GM23338 (cell line): ENCODE measurements at places on chromosomes 5 and 9. TPM values are rescaled to one million over a fixed set of nuclear protein-coding genes. Genes with fewer than 3 reads are reported as not detected.

GRCh38 chr9:94663140-94663539, 23.8 kb upstream of the FBP1 start:
- DNase-seq = peak; percentile 33

DNA sequence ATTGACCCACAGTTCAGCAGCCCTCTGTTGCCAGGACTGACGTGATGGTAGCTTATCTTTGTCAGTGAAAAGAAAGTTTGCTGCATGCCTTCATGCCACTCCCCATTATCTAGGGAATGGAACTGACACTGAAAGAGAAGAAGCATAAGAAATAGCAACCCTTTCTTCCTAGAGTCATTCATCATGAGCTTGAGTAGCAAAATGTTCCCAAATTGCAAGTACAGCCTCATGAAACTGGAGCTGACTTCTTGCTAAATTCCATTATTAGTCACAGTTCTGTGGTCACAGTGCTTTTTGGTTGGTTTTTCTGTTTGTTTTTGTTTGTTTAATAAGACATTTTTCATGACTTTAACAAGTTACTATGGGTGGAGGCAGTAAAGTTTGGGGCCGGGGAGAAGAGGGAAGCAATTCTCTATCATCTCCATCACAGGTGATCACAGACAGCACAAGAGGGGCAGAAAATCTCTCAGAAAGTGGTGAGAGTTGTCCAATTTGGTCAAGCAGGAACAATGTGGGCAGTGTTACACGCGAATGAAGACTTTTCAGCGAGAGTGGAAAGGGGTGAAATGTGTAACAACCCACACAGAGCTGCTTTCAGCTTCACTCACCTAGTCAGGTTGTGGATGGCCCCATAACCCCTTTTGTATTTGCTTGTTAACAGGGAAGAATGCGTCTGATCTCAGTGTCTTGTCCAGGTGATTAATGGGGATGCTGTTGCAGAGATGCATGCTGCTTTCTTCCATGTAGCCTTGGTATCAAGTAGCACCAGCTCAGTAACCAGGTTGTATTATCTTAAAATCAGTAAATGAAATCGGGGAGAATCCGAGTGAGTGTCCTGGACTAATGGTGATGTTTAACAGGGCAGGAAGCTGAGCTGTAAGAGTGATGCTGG, 440.4 kb downstream of the DMRT2 start:
- no peak for DNase-seq

DNA sequence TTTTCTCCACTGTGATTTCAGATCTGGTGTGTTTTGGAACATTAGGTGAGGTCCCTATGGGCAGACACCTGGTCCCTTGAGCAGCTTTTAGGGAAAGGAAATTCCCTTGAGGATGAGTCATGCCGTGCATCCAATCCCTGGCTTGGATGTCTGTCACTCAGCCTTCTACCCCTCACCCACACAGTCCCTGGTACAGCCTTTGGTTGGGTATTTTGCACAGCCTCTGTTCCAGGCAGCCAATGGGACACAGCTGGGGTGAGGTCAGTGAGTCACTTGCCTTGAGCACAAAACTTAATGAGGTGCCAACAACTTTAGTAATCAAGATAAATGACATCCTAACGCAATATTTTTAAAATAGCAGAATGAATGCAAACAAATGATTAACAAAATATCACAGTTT, 22.7 kb upstream of the SVEP1 start:
- no peak for DNase-seq

- no peak for DNase-seq
Observed at GRCh38 chr5:77841616-77842015, 65.5 kb upstream of the TBCA start.

GRCh38 chr5:65832603-65833228, 93.7 kb upstream of the ERBIN start:
- peak; percentile 31 for DNase-seq

DNA sequence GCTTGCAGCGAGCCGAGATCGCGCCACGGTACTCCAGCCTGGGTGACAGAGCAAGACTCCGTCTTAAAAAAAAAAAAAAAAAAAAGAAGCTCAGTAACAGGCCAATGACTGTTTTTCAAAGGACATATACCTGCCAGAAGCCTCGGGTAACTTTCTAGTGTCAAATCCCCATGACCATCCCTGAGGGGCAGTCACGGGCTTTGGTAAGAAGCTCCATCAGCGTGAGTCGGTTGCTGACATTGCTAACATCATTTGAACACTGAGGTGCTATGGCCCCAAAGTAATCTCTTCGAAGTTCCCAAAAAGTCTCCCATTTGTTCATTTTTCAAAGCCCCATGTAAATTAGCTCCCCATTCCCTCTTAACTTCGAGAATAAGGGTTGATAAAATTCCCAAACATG, 11.6 kb downstream of the NAIP start:
- DNase-seq = peak; percentile 66

DNA sequence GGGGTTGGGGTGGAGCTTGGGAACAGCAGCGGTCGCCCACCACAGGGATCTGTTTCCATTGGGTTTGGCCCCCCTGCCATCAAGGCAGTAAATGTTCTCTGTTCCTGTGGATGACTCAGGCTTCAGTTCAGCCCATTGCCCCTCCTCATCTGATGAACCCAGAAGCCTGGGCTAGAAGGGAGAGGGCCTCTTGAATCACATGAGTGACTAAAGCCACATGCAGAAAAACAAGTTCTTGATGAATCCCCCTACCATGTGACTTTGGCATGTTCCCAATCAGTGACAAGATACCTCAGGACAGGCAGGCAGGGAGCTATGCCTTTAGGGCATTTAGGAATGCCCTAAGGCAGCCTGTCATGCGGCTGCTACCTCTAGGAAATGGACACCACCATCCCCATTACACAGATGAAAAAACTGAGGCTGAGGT, 2.5 kb downstream of the SH3PXD2B start:
- DNase-seq = peak; percentile 32

GRCh38 chr5:77294185-77294584, 83.7 kb downstream of the PDE8B start:
- DNase-seq = no peak

- DNase-seq = no peak
Observed at GRCh38 chr5:88787856-88788255, 95.1 kb downstream of the MEF2C start.

- DNase-seq = no peak
Observed at GRCh38 chr5:54772684-54773083, 212.7 kb downstream of the ESM1 start.

GRCh38 chr5:181160152-181160754, 12.9 kb downstream of the OR2V2 start:
- peak; percentile 91 for DNase-seq

DNA sequence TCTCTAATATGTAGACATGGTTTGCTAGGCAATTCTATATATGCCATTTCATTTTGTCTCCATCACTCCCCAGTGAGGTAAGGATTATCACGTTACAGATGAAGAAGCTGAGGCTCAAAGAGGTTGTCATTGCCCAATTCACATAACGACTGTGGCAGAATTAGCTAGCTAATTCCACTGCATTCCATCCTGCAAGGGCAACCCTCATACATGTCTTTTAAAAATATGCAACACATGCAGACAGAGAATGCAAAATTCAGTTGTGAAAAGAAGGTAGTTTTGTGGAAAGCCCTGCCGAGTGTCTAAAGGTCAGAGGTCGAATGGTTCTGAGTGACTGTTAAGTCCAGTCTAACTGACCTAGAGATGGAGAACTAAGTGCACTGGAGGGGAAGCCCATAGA, 219.2 kb downstream of the PAPPA start:
- no peak for DNase-seq

- DNase-seq = peak; percentile 90
Observed at GRCh38 chr9:137049544-137050449, 3.8 kb upstream of the NPDC1 start.

The BNIP1 gene
- 13.7 and 17.0 TPM in 2 replicates for total RNA-seq

The PLK2 gene
- total RNA-seq = 29.4 and 30.0 TPM in 2 replicates
